ENCODE measurements at places on chromosomes 7 and 10.

DNA sequence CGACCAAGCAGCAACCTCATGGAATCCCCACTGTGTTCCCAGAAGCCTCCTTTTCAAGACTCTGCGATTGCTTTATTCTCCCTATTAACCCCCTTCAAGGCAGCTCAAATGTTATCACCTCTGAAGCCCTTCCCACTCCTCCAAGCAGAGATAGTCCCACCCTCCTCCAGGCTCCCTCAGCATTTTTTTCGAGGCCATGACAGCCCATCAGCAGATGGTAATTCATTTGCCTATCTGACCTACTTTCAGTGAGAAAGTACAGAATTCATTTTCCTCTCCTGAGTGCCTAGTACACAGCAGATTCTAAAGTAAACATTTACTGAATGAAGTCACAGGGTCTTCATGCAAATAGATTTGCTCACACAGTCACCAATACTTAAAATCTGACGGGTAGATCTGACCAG is 47.8 kb downstream of the HERPUD2 start:
- no peak for DNase-seq

- DNase-seq: no peak
These were observed 201.3 kb downstream of the MAD1L1 start for GRCh38 chr7:2031451-2031845.

- DNase-seq: no peak
These were observed 32.0 kb downstream of the EXOC6 start for GRCh38 chr10:92880233-92880861.

- DNase-seq: no peak
These were observed 12.7 kb downstream of the SCIN start for GRCh38 chr7:12583176-12583575.

GRCh38 chr7:102214477-102215072 is 72.1 kb upstream of the SH2B2 start:
- DNase-seq: no peak

DNA sequence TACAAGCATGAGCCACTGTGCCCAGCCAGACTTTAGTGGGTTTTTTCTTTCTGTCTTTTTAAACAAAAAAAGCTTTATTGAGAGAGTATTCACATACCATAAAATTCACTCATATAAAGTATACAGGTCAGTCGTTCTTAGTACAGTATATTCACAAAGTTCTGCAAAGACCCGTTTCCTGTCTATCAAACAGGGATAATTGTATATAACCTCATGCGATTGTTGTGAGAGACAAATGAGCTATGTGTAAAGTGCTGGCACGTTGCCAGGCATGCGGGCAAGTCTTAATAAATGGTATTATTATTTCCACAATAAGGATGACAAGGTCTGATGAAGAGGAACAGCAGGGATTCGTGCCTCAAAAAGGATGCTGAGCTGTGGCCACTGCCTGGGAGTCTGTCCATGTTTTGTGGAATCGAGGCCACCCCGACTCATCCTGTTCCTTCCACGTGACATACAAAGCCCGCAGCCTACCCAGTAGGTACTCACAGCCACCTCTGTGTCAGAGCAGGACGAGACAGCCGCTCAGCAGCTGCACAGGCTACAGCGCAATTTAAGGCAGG is 51.6 kb downstream of the SMKR1 start:
- peak; percentile 8 for DNase-seq

DNA sequence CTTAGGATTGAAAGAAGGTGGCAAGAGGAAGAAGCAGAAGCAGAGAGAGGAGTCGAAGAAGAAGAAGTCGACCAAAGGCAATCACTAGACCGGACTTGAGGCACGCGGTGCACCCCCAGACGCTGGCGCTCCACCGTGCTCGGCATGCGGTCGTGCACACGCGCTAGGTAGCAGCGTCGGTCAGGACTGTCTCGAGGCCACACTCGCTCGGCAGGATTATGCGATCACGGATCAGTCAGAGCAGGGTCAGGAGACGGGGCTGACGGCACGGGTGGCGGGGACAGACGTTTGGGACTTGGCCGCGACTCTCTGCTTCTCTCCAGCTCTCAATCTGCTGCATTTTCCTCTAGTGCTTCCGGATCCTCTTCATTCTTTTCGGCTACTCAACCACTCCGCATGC is 79.2 kb downstream of the DNAJB6 start:
- no peak for DNase-seq

DNA sequence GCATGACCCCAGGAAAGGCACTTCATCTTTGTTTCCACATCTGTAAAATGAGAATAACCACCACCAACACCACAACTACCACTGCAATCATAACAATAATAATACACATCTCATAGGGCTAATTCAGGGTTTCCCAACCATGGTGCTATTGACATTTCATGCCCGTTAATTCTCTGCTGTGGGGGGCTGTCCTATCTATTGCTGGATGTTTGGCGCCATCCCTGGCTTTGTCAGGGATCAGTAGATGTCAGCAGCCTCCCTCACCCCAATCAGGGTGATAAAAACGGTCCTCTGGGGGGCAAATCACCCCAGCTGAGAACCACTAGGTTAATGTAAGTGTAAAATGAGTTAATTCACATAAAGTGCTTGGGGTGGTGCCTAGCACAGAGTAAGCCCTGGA is 145.8 kb downstream of the EMX2 start:
- no peak for DNase-seq

DNA sequence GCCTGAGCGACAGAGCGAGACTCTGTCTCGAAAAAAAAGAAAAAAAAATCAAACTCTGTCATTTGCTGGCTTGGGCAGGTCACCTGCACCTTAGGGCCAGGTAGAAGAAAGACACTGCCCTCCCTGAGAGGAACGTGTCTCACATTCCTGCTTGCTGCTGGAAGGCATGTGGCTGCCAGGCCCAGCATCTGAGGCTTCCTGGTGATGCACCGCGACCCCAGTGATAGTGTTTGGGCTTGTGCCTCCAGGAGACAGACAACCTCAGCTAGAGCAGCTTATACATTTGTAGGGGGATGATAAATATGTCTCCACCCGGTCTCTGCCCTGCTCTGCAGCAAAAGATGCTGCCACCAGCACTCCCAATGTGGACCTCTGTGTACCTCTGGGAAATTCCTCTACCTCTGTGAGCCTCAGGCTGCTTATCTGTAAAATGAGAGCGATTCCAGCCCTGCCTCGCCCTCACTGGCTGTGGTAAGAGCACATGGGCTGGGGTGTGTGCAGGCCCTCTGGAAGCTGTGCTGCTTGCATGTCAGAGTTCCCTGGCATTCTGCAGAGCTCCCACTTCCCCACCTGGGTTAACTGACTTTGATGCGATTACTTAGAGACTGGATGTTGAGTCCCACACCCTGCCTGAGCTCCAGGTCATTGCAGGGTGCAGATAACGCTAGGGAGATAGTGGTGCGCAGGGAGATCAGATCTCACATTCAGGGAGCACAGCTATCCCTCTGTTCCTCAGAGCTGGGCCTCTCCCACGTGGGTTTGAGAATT is 19.9 kb downstream of the SLC29A3 start:
- DNase-seq: no peak

- DNase-seq: no peak
These were observed 215.5 kb upstream of the KLF14 start for GRCh38 chr7:130949550-130949949.

- DNase-seq: peak; percentile 20
These were observed 82.4 kb downstream of the ADCYAP1R1 start for GRCh38 chr7:31134246-31135188.

GRCh38 chr7:142645777-142646176 is 103.5 kb upstream of the PRSS1 start:
- no peak for DNase-seq

GRCh38 chr10:73576178-73576889 is 14.8 kb downstream of the USP54 start:
- no peak for DNase-seq

DNA sequence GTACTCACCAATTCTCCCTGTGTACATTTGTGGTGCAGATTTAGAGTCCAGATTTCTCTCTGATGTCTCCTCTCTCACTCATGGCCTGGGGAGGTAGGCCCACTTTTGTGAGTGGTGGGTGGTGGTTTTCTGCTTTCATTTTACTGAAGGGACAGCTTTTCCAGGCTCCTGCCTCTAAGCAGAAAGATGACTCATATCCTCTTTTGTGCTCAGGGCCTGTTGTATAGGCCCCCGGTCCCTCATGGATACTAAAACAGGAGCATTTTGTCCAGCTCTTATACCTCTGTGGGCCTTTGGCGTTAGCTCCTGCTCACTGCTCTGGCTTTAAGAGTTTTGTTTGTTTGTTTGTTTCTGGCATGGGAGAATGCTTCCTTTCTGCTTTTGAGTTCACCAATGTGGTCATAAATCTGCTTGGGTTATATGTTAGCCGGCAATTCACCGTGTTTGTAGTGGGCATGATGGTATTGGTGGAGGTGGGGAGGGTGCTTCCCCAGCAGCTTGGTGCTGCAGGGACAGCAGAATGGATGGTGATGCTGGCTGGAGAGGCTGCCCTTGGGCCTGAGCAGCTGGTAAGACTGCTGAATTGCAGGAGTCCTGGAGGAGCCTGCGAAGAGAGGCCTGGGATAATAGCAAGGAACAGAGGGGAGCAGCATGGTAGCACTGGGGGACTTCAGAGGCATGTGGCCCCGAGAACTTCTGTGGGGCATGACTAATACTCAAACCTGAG is 468.7 kb downstream of the RPS24 start:
- no peak for DNase-seq

DNA sequence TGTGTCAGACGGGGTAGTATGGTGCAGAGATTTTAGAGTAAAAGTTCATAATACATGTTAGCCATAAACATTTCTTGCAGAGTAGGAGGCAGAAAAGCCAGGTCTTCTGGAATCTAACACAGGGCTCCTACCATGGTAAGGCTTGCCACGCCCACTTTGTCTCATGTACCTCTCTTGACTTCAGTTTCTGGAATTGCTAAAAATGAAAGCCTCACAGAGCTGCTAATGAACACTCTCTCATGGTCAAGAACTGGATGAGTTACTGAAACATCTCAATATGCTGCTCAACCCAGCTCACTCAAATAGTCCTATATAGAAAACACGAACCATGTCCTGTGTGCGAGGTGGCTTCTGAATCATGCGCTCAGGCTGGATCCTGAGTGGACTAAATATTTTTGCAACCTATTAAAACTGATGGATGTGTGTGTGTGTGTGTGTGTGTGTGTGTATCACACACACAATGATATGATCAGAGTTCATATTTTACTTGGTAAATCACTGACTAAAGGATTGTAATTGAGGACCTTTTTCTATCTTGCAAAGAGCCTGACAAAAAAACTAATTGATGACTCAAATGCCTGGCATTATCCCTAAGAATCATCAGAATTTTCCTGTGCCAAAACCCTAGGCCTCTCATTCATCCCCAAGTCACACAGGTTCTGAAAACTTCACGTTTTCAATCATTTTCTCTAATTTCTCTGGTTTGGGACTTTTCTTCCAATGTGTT is 1306.6 kb downstream of the XPNPEP1 start:
- DNase-seq: no peak

DNA sequence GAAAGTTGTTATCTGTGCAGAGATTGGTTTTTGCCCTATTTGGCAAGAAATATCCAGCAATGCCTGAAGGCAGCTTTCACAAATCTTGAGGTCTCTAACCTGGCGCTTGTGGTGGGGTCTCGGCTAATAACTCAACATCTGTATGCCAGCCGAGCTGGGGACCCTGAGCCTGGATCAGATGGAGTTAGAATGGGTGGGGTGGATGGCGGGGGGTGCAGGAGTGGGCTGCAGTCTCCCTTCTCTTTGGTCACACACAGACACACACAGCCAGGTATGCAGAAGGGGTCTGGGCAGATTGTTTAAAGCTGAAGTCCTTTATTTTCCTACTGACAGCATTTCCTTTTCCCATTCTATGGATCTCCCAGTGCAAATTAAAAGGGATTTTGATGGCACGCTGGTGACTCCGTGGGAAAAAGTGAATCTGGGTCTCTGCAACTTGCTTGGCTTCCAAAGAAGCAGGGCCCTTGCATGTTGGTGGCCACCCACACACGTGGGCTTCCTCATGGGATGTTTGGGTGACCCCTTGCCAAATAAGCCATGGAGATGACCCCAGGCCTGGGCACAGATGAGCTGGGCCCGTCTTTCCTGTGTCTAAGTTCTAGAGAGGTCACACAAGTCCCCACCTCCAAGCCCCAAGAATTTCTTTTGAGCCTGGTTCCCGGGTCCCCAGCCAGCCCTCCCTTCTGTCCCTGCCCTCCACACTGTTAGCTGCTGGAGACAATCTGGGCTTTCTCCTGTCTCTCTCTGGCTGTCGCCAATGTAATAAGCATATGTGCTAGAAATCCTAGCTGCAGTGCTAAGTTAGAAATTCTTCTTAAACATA is 39.9 kb upstream of the EMX2 start:
- DNase-seq: no peak
